ENCODE measurements at places on chromosomes 5 and 9.

- no peak for DNase-seq
Observed at GRCh38 chr5:170451747-170452365, 52.0 kb upstream of the KCNIP1 start.

- no peak for DNase-seq
Observed at GRCh38 chr5:44334622-44335021, 54.6 kb downstream of the FGF10 start.

DNA sequence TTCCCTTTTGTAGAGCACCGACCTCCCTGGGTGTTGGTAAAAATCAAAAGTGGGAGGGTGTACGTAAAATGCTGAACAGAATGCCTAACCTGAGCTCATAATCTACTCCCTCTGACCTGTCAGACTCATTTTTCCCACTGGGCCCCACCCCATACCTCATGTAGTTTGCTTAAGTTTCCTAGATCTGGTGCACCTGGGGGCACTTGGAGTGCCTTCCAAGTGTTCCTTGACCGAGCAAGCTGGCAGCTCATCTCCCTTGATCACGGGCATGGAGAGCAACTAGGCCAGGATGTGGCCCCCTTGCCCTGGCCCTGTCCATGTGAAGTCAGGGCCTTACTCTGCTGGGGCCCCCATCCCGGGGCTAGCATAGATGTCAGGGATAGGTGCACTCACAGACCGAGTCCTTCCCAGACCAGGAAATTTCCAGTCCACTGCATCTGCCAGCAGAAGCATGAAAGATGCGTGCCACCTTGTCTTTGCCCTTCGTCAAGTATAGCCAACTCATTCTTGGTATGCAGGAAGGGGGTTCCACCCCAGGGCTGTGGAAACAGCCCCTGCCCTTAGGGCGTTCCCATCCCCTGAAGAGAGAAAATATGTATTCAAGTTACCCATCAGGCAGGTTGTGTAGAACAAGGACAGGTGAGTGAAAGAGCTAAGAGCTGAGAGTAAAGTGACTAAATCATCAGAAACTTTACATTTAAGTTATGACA is 41.9 kb downstream of the SLC22A5 start:
- DNase-seq, result no peak

DNA sequence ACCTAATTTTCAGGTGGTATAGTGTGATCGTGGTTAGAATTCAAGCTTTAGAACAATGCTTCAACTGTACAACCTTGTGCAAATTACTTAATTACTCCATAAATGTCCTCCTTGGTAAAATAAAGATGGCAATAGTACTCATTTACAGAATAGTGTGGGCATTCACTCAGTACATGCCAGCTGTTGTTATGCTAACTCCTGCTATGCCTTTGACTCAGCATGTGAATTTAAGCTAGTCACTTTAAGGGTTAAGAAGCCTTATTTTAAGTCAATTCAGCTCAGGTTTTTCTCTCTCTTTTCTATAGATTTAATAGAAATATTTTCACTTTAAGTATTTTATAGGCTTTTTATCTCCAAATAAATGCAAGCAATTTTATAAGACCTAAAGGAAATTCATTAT is 335.6 kb upstream of the ITGA1 start:
- DNase-seq, result no peak

- DNase-seq, result no peak
Observed at GRCh38 chr9:93820667-93821306, 134.4 kb downstream of the BARX1 start.

DNA sequence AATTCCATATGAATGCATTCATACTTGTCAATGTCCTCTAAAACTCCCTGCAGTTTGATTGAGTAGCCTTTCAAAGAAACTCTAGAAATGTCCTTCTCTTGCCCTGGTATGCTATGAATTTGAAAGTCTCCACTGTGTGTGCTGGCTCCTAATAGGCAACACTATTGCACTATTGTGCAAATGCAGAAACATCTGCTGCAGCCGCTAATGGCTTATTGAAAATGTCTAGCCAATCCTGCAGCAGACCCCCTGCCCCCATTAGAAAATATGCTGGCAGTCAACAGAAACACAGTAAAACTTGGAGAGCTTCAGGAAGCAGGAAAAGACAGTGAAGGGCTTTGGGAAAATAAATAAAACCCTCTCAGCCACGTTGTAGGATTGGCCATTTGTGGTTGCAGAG is 87.3 kb upstream of the GRAMD2B start:
- DNase-seq, result no peak

- DNase-seq, result no peak
Observed at GRCh38 chr9:126791406-126792230, 13.2 kb upstream of the ZBTB43 start.

GRCh38 chr9:114176624-114177291 is 21.4 kb downstream of the COL27A1 start:
- DNase-seq, result no peak

Measured in activated CD8-positive, alpha-beta memory T cell treated with anti-CD3 and anti-CD28 coated beads for 1 hour (primary cell).